WTC11 (cell line): ENCODE measurements at places on chromosomes 13 and 19. TPM values are rescaled to one million over a fixed set of nuclear protein-coding genes. Genes with fewer than 3 reads are reported as not detected.

DNA sequence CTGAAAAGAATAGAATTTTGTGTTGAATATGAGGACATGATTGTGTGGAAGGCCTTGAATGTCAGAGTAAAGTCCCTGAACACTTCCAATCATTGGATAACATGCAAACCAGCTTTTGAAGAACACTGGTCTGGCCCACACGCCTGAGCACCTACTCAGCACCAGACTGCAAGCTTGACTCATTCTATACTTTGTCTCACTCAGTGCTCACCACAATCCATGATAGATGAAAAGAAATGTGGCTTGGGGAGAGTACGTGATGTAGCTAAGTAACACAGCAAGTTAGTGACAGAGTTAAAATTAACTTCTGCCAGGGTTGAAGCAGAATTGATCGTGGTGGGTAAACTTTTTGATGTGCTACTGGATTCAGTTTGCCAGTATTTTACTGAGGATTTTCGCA, 12.0 kb downstream of the DLEU7 start:
- DNase-seq, result no peak

- DNase-seq, result peak; percentile 19
These were observed 29.4 kb upstream of the NDFIP2 start for GRCh38 chr13:79451500-79451962.

Gene RNF17
- total RNA-seq, result 0.05 TPM in 1 of 3 replicates, not detected in the others

Gene ADGRE3
- not detected in 3 replicates for total RNA-seq

GRCh38 chr19:12841094-12841493, 2.8 kb downstream of the MAST1 start:
- DNase-seq, result peak; percentile 98

GRCh38 chr19:2362970-2363300, 2.9 kb downstream of the TMPRSS9 start:
- DNase-seq, result no peak

- DNase-seq, result no peak
These were observed 9.2 kb upstream of the RASL11A start for GRCh38 chr13:27261396-27261795.

DNA sequence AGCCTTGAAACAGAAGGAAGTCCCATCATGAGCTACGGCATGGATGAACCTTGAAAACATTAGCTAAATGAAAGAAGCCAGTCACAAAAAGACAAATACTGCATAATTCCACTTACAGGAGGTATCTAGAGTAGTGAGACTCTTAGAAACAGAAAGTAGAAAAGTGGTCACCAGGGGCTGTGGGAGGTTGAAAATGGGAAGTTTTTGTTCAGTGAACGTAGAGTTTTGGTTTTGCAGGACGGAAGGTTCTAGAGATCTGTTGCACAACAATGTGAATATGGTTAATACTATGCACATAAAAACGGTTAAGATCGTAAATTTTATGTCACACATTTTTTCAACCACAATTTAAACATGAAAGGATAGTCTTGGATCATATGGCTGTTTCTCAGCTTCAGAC, 11.9 kb upstream of the SLC10A2 start:
- DNase-seq, result no peak

DNA sequence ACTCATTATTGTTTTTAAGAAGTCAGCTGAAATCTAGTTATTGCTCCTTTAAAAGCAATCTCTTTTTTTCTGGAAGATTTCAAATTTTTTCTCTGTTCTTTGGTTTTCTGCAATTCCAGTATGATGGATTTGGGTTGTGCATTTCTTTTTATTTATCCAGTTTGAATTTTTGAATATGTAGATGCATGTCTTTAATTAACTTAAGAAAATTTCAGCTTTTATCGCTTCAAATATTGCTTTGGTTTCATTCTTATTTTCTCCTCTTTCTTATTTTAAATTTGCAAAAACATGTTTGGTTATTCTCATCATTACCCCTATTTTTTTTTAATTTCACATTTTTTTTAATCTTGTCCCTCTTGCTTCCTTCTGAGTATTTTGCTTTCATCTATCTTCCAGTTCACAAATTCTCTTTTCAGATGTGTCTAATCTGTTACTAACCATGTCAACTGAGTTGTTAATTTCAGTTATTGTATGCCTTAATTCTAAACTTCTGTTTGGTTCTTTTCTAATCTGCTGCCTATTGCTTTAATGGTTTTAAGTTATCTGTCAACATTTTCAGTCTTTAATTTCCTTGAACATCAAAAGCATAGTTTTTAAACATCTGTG, 56.8 kb downstream of the RAP2A start:
- DNase-seq, result no peak

Gene CD70
- 1.7 to 2.1 TPM (median 1.7 TPM) in 3 replicates for total RNA-seq

DNA sequence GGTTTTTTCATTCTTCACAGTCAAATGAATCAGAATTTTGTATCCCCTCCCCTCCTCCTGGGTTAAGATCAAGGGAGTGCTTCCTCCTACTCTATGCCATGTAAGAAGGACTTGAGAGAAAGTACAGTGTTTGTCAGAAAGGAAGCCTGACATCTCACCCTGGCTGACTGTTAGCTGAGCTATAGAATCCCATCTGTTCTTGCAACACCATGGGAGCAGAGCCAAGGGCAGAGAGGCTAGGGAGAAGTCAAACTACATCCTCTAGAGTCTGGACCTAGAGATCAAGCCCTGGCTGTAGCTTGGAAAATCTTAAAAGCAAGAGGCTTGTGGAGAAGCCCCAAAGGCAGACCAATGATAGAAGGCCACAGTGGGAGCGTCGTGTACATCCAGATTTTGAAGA, 145.9 kb downstream of the OLFM4 start:
- no peak for DNase-seq

GRCh38 chr13:31175847-31176532, 14.3 kb upstream of the HSPH1 start:
- DNase-seq, result no peak

DNA sequence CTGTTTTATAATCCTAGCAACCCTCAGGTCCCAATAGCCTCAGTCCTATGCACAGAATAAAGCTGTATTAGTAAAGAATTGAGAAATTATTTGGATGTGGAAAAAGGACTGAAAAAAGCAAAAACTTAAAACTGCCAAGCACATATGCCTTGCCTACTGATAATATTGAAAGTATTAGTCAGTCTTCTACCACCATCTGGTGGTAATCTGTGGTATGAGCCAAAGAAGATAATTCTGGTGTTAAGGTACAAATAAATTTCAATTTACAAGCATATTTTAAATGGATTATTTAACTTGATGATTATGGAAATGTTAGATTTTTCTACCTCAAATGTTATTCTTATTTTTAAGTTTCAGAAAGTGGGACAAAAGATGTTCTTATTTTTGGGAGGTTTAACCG, 460.3 kb upstream of the KLHL1 start:
- no peak for DNase-seq

DNA sequence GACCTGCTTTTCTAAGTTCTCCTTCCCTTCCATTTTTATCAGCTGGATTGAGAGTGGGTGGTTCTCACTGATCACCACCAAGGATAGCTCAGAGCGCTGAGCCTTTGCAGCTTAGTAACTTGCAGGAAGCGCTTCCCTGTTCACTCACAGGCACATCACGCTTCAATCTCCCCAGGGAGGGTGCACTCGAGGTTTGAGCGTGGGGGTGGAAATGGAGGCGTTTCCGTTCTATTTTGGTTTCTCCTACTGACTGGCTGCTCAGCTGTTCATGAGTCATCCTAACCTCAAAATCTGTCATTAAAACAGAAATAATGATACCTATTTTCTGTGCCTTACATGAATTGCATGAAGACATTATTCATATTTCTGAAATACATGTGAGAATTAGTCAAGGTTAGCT, 292.1 kb downstream of the SPRY2 start:
- peak; percentile 21 for DNase-seq
